ENCODE measurements at places on chromosomes 11 and 22.

GRCh38 chr11:113675003-113675561 is 31.0 kb downstream of the TMPRSS5 start:
- no peak for DNase-seq

- DNase-seq = no peak
Observed at GRCh38 chr11:62141111-62142042, 17.6 kb downstream of the INCENP start.

- no peak for DNase-seq
Observed at GRCh38 chr11:8252946-8253345, 10.7 kb downstream of the LMO1 start.

- DNase-seq = no peak
Observed at GRCh38 chr11:110196241-110196754, 100.1 kb downstream of the RDX start.

- no peak for DNase-seq
Observed at GRCh38 chr11:114260483-114260882, 35.7 kb upstream of the NNMT start.

GRCh38 chr22:38566726-38567504 is 3.1 kb downstream of the DMC1 start:
- DNase-seq = no peak

DNA sequence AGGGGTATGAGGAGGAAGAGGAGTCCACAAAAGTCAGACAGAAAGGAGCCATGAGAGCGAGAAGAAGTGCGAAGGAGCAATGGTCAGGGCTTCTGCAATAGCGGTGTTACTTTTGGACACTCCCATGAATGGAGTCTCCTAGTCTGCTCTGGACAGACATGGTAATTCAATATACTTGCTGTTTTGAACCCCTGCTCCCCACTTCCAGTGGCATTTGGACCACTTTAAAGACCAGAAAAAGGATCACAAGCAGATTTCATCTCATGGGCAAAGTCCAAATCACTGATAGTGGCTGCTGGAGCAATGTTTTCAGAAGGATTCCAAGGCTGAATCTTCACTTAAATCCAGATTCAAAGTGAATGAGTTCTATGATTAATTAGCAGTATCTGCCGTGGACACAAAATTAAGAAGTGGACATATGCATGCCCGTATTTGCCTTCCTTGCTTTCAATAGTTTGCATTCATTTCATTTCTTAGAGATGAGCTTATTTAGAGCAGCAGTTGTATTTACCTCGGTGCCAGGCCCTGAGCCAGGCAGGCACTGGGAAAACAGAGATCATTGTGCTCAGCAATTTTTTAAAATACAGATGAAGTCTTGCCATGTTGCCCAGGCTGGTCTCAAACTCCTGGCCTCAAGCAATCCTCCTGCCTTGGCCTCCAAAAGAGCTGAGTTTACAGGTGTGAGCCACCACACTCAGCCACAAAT is 72.0 kb downstream of the SLC1A2 start:
- DNase-seq = no peak

DNA sequence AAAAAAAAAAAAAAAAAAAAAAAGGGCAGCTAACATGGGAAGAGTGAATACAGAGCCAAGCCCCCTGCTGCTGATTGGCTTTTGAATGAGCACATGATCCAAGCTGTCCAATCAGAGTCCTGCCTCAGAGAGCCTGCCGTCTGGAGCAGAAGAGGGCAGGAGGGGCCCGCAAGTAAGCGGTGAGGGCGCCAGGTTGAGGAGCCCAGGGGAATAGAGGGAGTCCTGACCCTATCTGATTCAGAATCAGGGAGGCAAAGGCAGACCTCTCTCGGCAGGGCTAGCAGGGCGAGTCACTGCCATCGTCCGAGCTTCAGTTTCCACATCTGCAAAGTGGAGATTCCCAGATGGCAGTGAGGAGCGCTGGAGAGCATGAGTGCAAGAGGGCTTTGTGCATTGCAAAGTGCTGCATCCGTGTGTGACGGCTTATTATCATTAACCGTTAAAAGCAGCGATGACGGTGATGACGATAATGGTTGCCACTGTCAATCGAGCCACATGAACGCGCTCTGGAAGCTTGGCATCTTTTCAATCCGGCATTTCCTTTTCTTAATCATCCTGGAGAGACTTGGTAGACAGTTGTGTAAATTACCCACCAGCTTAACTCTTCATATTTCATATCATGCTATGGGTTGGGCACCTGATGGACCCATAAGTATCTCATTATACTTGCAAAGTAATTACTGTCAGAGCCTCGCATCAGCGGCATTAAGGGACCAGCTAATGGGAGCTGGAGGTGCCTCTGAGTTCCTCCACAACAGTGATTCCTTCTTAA is 68.6 kb upstream of the ATXN10 start:
- DNase-seq = peak; percentile 81

GRCh38 chr11:13691286-13691899 is 22.9 kb downstream of the FAR1 start:
- no peak for DNase-seq

DNA sequence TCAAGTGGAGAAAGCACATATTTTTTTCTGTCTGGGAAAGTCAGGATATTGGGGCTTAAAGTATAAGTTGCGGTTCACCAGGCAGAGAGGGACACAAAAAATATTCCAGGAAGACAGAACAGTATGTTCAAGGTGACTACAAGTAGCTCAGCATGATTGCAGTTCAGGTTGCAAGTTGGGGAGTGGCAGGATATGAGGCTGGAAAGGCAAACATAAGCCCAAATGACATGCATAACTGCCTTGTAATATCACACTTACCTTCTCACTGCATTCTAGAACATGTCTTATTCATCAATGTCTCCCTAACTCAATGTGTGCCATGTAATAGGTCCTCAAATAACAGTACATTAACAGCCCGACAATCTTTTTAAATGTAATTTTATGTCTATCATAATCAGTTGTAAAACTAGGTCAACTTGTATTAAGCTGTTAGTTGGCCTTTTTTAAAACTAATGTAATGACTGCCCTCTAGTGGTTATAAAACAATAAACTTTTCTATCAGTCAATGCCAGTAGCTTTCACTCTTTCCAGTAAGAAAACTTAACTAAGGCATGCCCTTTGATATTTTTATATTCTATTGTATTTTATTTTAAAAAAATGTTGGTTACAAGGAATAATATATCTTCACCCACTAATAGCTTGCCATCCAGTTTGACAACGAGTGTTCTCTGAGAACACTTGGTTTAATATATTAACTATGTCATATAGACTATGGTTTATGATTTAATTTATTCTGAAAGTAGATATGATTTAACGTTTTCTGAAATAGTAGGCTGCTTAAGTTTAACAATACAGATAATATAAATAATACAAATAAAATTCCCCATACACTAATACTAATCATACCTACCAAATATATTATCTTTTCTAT is 39.4 kb upstream of the CFAP300 start:
- DNase-seq = peak; percentile 64

DNA sequence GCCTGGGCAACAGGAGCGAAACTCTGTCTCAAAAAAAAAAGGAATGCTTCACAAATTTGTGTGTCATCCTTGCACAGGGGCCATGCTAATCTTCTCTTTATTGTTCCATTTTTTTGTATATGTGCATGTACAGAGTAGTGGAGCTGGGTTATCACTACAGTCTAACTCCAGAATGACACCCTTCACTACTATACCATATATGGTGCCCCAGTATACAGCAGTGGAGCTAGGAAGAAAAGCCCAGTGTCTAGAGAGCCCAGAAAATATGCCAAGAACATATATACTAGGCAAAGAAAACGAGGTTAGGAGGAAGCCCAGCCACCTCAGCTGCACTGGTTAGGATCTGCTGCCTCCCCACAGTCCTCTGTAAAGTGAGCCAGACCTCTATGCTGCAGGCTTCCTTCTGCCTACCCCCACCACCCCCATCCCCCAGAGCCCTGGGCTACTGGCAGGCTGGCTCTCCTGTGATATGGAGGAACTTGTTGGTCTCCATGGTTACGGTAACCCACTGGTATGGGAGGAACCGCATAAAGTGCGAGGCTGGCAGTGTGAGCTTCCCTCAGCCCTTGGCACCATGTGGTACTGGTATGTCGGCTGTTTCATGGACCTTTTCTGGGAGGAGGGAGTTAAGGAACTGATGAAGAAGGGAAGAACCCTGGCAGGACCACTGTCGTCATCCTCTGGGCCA is 34.3 kb downstream of the RCOR2 start:
- no peak for DNase-seq

- no peak for DNase-seq
Observed at GRCh38 chr11:127236776-127237175, 236.2 kb upstream of the KIRREL3 start.

Data from SHP77 treated with DMSO at 0.1 percent for 48 hours (cell line).